IPS DF 6.9 (cell line): ENCODE measurements at places on chromosomes 12 and 14.

DNA sequence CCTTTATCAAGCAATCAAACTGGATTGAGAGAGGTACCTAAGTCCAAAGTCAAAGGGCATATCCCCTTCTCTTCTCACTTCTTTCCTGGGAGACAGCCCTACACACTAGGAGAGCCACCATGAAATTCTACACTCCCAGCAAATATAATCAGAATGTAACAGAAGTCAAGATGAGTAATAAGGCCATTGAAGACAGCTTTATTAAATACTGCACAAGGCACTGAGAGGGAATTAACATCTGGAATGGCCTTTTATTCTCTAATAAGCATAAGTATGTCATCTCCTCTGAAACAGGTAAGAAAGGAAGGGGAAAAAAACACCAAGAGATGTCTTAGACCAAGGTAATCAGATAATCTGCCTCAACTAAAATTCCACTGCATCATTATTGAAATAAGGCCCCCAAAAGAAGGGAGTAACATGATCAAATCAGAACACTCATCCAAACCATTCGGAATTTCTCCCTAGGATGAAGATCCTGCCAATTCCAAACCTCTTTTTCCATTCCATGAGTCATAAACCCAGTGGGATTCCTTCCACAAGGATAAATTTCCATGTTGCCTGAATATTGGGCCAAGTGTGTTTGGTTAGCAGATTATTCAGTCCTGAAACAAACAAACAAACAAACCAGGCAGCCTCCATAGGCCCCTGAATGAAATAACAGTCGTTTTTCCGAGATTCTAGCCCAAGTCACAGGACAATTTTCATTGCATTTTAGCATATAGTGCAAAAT, 19.9 kb downstream of the SLC35F4 start:
- no peak for DNase-seq

GRCh38 chr12:24770821-24771220, 178.1 kb downstream of the BCAT1 start:
- DNase-seq, result no peak

DNA sequence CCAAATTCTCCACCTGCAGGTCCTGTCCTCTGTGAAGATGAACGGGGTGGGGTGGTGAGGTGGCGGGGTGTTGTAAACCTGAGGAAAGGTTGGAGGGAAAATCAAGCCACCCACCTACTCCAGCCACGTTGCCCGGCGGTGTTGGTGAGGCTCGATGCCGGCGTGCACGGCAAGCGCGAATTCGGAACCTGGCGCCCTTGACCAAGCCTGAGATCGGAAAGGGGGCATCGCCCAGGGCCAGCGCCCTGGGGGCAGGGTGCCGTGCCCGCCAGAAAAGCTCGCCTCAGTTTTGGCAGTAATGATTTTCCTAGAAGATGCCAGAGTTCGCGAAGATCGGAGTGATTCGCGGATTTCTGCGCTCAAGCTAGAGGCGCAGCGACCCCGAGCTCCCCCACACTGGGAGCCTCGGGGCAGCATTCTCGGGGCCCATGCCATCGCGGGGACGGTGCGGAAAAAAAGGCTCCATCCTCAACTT, 817 bp downstream of the STXBP6 start:
- DNase-seq, result no peak

DNA sequence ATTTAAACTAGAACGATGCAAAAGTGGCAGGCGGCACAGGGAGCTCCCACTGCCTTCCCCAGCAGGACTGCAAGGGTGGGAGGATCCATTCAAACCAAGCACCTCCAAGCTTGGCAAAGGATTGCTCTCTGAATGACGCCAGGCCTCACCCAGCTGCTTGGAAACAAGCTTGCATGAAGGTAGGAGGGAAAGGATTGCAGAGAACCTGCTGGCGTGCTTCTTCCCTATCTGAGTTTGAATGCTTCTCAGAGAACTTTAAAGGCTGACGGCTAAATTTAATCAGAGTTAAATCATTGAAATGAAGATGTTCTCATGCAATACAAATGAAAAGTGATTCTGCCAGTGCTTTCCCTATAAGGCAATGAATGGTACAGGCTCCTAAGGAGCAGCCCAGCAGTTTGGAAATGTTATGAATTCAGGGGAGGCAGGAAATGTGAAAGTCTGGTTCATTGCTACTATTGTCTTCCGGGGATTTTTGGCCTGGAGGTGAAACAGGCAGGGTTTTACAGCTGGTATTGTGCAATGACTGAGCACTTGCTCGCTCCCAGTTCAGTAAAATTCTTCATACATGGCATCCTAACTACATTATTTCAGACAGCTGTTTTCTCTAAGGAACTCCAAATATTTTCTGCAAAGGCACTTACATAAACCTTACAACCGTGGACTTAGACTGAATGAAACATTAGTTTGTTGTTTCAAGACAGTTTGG, 31.9 kb upstream of the DUSP6 start:
- no peak for DNase-seq

GRCh38 chr14:26761532-26761931, 163.7 kb upstream of the NOVA1 start:
- no peak for DNase-seq

- DNase-seq, result no peak
Observed at GRCh38 chr12:106251631-106252455, 4.0 kb upstream of the CKAP4 start.

DNA sequence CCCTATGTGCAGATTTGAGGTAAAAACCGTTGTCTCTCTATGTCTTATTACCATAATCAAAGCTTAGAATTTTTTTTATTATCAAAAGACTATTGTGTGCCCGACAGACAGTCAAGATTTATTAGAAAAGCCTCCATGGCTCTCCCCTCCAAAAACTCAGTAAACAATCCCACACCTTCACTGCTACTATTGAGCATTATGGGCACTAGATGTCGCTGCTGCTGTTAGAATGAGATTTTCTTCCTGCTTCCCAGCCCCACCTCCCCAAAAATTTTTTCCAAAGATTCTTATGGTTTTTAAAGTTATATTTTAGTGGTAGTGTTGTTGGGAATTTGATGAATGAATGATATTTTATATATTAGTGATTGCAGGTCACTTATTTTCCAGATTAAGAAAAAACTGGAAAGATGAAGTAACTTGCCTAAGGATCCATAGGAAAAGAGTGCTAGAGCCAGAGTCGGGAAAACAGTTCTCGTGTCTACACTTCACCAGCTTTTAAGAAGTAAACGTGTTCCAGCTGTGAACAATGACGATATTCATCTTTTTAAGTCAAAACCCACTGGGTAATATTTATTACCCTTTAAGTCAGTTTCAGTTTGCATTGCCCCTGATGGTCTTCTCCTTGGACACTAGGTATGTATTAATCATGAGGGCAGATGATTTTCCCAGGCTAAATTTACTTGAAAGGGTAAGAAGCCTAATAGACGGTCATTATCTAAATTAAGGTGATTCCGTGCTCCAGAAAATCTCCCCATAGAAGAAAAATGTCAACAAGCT, 12.2 kb upstream of the FOXG1 start:
- no peak for DNase-seq

DNA sequence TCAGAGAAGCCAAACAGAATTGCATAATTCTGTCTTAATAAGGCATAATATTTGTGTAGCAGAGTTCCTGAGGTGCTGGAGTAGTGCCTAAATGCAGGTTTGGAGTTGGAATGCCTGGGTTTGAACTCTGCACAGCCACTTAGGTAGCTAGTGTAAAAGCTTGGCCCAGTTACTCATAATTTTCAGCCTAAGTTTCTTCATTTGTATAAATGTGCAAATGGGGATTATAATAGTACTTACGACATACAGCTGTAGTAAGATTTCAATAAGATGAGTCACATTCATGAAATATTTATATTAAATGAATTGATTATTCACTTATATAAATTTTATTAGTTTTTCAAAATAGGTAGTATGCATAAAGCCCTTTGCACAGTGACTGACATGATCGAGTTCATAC, 175.8 kb downstream of the DERA start:
- no peak for DNase-seq

- no peak for DNase-seq
Observed at GRCh38 chr14:98711453-98711852, 560.5 kb downstream of the BCL11B start.
